NB4 (cell line): ENCODE measurements at places on chromosomes 3 and 15.

DNA sequence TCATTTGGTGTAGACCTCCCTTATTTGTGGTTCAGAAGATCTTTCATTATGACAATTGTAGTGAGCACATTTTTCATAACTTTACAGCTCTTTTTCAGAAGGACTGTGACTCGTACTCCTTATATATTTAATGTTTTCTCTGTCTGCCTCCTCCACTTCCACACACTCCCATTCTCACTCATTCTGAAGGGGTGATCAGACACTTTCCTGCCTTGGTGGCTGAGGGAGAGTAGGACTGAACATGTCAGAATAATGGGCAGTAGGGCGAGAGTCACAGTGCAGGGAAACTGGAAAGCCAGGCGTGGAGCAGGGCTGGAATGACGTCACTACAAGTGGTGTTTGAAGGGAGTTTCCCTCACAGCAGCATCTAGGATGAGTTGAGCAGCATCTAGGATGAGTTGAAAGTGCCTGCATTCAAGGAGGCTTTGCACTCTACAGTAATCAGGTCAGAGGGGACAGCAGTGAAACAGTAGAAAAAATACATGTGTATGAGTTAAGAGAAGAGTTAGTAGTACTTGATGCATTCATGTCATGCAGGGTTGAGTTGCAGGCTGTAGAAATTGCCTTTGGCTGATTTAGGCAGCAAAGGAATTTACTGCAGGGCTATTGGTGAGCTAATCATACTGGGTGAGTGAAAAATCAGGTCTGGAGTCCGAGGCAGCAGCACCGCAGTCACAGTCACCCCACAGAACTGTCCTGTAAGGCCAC lies 36.3 kb upstream of the FBXL22 start:
- no peak for DNase-seq

DNA sequence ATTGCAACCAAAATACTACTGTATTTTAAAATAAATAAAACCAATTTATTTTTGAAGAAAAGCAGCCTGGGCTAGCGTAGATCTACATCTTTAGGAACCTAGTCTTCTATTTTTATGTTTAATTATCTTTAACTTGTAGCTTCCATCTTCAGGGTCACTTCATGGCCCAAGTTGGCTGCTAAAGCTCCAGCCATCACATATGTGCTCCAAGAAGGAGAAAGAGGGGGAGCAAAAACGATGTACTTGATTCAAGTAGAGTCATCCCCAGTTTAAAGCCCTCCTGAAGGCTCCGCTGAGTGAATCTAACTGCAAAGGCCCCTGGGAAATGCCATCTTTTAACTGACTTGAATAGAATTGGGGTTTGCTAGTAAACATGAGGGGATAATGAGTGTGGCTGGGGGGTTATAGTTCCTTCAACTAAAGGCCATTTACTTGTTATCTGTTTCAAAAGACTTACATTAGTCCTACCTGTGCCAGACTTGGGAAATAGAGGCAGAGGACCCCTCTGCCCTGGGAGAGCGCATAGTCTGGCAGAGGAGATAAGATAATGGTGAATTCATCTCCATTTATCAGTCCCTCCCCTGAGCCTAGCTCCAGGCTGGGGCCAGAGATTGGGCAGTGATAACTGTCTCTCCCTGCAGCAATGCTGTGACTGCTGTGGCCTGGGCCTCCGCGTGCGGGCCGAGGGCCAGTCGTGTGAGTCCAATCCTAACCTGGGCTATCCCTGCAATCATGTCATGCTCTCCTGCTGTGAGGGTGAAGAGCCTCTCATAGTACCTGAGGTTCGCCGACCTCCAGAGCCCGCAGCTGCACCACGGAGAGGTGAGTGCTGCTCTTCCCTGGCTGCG lies 64.6 kb downstream of the FBLN2 start:
- no peak for DNase-seq

- DNase-seq, result no peak
These were observed 6.2 kb upstream of the SSUH2 start for GRCh38 chr3:8650583-8651416.

DNA sequence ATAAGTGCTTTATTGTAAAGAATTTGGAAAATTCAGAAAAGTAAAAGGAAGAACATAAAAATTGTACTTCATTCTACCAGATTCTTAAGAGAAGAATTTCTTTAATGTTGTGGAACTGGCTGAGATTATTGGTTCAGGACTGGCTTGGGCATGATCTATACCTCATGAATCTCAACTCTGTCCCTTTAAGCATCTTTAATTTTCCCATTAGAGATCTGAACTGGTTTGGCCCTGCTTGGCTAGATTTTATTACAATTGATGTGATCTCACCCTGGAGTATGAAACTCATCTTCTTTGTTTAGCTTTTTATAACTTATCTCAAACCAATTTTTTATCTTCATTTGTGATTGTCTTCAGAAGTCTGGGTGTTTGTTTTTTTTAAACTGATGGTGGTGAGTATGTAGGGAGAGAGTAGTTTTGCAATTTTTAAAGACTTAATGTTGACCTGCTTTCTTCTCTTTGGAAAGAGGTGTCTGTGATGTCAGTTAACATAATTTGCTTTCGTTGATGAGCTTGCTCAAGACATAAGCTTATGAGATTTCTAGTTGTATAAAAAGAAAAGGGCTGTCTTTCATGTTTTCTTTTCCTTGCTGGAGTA lies 61.9 kb downstream of the ZNF609 start:
- DNase-seq, result no peak

DNA sequence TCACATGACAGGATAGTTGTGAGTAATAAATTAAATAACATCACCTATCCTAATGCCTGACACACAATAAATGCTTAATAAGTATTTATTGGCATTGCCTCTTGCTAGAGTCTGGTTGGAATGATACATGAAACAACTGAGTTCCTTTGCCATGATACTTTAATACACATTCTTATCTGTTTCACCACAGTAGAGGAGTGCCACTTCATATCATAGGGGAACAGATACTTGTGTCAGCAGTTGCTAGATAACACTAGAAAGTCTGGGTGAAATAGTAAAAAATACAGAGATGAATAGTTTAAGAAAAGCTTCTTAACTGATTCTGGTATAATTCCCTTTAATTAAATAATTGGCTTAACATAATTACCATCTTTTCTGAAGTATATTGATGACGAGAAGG lies 380.0 kb upstream of the GOLIM4 start:
- no peak for DNase-seq
